Stimulated activated CD4-positive, alpha-beta T cell treated with anti-CD3 and anti-CD28 coated beads, Interleukin-15, amount 100 ng/mL, for 48 hours (primary cell): ENCODE measurements at places on chromosomes 13 and 19.

- no peak for DNase-seq
These were observed 11.7 kb upstream of the ZNF14 start for GRCh38 chr19:19744641-19745040.

DNA sequence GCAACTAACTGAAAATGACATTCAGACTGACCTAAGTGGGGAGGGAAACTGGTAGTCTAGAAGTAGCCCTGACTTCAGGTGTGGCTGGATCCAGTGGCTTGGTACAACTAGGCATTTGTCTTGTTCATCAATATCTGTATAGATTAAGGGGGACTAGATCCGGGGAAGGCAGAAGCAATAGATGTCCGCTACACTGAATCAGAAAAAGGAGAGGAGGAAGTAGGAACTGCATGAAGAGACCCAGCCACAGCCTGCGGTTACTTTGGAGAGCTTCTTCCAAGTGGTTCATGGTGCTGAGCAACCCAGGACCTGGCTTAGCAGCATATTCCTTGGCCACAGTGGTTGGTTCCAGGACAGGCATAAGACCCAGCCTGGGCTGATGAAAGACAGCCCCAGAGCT, 9.9 kb upstream of the PRODH2 start:
- no peak for DNase-seq

GRCh38 chr13:97057176-97057575, 62.9 kb upstream of the OXGR1 start:
- no peak for DNase-seq

DNA sequence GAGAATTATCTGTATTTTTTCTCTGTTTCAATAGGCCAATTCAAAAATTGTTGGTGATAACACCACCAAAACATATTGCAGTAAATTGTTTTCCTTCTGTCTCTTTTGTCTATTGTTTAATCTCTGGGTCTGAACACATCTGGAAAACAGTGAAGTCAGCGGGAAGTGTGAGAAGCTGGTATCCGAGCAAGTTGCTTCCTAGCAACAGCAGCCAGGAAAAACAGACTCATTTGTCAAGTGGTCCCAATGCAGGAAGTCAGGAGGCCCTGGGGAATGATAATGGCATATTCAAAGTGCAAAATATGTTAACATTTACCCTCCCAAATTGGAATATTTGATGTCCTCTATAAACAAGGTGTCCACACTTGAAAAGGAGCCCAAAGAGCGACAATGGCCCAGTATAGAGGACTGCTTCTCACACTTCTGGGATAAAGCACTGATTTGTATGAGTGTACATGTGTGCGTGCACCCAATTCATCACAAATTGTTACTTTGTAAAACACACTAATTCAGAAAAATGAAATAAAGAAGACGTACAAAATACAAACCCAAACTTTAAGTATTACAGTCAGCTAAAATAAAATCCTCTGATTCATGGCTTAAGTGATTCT, 515.0 kb downstream of the TBC1D4 start:
- DNase-seq = no peak

DNA sequence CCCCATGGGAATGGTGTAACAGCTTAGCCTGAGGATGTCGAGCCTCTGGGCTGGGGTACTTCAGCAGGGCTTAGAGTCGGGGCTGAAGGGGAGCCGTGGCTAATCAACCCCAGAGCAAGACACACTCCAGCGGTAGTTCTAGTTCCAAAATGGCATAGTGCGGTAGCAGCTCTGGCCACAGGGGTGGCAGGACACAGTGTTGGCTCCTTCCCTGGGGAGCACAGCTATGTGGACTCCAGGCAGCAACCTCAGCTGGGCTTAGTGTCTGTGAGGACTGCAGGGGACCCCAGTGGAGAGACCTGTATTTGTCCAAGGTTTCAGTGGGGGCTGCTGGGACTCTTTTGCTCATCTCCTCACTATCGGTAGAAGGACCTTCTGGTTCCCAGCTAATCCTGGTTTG, 70.8 kb upstream of the PCDH20 start:
- DNase-seq = no peak
